Fibroblast of skin of back (primary cell): ENCODE measurements at places on chromosomes 11 and 22.

GRCh38 chr11:2461956-2462542 is 17.2 kb downstream of the KCNQ1 start:
- no peak for DNase-seq

- no peak for DNase-seq
These were observed 1.2 kb downstream of the TUBA8 start for GRCh38 chr22:18111759-18112330.

DNA sequence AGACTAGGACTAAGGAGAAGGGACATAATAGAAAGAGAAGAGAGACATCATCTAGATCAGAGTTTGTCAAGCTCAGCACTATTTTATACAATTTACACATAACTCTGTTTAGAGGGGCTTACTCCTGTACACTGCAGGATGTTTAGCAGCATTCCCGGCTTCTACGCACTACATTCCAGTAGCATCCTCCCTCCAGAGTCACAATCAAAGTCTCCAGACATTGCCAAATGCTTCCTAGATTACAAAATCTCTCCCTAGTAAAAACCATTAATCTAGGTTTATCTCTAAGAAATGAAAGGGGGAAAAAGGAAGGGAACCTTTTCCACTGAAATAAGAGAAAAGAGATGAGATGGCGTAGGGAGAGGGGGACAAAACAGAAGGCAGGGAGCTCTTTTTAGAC is 4.0 kb downstream of the USP28 start:
- no peak for DNase-seq

- DNase-seq = no peak
These were observed 123.6 kb upstream of the MTNR1B start for GRCh38 chr11:92845805-92846204.

GRCh38 chr11:3796801-3797328 is 489 bp downstream of the NUP98 start:
- no peak for DNase-seq

GRCh38 chr11:73625696-73626318 is 20.6 kb upstream of the PLEKHB1 start:
- DNase-seq = peak; percentile 65

DNA sequence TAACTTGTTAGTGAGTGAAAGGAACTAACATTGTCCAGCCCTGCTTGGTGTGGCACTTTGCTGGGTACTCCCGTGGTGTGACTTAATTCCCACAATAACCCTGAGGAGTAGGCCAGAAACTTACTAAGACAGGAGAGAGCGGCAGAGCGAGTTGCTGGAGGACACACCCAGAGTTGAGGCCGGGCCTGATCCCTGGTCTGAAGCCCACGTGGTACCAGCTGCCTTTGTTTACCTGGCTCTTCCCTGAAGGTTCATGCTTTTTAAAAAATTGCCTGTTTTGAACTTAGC is 594 bp downstream of the MPST start:
- peak; percentile 52 for DNase-seq

GRCh38 chr11:122721964-122722266 is 66.4 kb downstream of the UBASH3B start:
- DNase-seq = peak; percentile 87

DNA sequence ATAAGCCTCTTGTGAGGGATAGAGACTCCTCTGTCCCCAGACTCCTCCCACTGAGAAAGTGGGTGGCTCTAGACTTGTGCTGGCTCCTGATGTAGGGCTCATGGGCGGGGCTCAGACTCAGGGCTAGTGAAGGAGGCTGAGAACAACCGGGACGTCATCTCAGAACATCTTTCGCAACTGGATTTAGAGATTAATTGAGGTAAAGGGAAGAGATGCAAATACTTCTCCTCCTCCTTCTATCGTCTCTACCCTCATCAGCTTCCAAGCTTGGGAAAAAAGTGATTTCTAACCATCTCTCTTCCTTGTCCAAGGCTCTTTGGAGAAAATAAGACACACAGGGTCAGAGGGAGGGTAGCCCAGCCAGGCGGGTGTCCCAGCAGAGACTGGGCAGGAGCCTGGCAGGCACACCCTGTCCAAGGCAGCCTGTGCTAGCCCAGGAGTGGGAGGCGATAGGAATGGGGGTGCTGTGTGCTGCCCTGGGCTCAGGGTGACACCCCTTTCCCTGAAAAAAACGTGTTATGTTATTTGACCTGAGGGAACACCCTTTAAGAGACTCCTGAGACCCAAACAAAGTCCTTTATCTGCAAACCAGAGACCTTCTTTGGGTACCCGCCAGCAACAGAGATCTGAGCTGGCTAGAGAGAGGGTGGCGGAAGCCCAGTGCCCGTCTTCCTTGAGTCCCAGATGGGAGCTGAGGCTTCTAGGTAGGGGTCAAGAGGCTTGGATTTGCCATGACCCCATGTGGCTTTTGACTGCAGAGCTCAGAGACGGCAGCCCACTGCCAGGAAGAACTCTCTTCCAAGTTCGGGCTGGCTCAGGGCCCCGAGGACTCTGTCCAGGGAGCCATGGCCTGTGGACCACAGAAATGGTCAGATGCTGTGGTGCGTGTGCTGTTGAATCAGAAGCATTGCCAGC is 160.9 kb downstream of the ADAMTS15 start:
- DNase-seq = no peak

GRCh38 chr11:105689631-105690030 is 79.8 kb downstream of the GRIA4 start:
- DNase-seq = no peak

GRCh38 chr11:33089776-33090175 is 50.4 kb downstream of the TCP11L1 start:
- DNase-seq = no peak
